ENCODE measurements at places on chromosomes 12 and 14.

GRCh38 chr12:124478985-124479645 lies 88.3 kb downstream of the NCOR2 start:
- DNase-seq, result no peak

- no peak for DNase-seq
Measured at GRCh38 chr12:108305520-108305919, 33.6 kb downstream of the CMKLR1 start.

DNA sequence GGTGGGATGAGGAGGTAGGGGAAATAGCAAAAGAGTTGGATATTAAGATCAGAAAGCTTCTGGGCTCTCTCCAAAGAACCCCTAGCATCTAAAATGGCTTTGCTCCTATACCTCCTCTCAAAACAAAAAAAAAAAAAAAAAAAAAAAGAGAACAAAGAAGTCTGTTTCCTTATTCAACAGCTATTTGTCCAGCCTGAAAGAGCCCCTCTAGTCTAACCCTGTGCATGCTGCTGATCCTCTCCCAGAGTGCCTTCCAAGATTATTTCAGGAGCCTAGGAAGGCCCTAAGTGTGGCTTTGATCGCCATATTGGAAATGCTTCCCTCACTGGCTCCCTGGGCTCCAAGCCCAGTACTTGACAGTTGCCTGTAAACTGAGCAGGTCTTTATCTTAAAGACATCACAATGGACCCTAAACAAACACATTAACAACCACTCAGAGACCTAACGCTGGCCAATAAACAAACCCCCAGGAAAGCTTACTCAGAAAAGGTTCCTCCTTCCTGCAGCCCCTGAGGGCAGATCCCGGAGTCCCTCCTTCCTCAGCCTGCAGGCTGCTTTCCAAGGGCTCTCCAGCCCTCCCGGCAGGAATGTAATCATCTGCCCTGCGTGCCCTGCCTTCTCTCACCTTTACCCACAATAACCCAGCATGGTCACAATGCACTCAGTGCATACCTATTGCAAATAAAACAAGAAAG lies 17.4 kb upstream of the COL2A1 start:
- DNase-seq, result no peak

- DNase-seq, result no peak
Measured at GRCh38 chr12:27486961-27487360, 37.0 kb upstream of the PPFIBP1 start.

GRCh38 chr12:81128930-81129554 lies 51.2 kb downstream of the ACSS3 start:
- peak; percentile 65 for DNase-seq

GRCh38 chr14:75299059-75299458 lies 20.4 kb downstream of the FOS start:
- DNase-seq, result no peak

DNA sequence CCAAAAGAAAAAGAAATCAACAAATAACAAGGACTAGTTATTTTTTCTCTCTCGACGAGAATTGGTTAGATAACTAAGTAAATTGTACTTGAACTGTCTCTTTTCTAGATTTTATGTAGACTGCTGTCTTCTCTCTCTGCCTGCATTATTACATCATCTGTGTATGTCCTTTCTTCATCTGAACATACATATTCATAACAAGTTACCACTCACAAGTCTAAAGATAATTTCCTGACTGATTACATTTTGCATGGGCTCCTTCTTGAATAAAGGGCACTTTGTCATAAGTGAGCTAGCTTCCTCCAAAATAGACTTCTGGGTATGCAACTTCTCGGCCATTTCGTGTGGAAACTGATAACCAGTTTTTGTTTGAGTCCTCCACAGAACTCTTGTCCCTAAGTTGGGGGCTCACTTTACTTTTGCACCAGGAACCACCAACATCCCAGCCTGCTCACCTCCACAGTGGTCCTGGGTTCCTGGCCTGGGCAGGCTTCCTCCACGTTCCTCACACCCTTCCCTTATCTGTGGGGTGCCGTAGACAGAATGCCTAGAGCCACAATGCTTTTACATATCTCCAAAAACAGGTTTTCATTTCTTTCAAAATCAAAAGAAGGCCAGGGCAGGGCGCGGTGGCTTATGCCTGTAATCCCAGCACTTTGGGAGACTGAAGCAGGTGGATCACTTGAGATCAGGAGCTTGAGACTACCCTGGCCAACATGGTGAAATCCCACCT lies 6.2 kb upstream of the DDX47 start:
- DNase-seq, result no peak

- no peak for DNase-seq
Measured at GRCh38 chr12:100179252-100179651, 21.4 kb upstream of the ACTR6 start.

DNA sequence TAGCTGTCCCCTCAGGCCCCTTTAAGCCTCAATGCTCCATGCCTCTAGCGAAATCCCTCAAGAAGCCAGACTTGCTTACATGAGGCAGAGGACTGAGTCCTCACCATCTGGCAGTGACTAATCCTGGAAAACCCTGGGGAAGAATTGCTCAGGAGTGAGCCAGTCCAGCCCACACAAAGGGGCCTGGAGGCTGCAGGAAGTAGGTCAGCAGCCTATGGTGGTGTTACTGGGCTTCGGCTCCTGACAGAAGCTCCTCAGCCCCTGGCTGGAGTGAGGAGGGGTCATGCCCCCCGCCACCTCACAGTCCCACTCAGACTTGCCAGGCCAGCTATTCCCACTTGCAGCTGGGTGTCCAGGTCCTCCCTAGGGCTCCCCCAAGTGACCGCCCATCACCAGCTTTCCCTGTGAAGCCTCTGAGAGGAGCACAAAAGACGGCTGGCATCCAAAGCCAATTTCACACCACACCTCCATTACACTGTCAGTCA lies 250.5 kb downstream of the DPF3 start:
- no peak for DNase-seq

GRCh38 chr12:9331218-9331626 lies 123.0 kb upstream of the PZP start:
- peak; percentile 68 for DNase-seq

Measured in NCI-H345 (cell line).